Thymus (tissue), 14 donors: ENCODE measurements at places on chromosomes 7 and 10. TPM values are rescaled to one million over a fixed set of nuclear protein-coding genes. Genes with fewer than 3 reads are reported as not detected.

Gene CPED1
- 2.2 TPM for total RNA-seq

Gene LAMB1
- 33.4 TPM for total RNA-seq

Gene OR2A12
- not detected for total RNA-seq

Gene NKX2-3
- total RNA-seq = 0.05 TPM

Gene PITX3
- total RNA-seq = 0.05 TPM

Gene FAM241B
- total RNA-seq = 1.0 TPM

Gene CHST15
- total RNA-seq = 12.4 TPM

Gene WNT16
- total RNA-seq = 0.05 TPM

Gene KIAA1549
- 1.9 TPM for total RNA-seq

Gene ANKRD1
- total RNA-seq = 2.0 TPM

GRCh38 chr10:114405011-114405350, 679 bp upstream of the AFAP1L2 start:
- peaks cover 24% of the 10 kb centered on the region for H3K4me1 ChIP-seq
- peak overlapping the region; percentile 10 for H3K4me3 ChIP-seq
- H3K36me3 ChIP-seq = no peaks in the 10 kb centered on the region
- peaks cover 40% of the 10 kb centered on the region for H3K27me3 ChIP-seq

DNA sequence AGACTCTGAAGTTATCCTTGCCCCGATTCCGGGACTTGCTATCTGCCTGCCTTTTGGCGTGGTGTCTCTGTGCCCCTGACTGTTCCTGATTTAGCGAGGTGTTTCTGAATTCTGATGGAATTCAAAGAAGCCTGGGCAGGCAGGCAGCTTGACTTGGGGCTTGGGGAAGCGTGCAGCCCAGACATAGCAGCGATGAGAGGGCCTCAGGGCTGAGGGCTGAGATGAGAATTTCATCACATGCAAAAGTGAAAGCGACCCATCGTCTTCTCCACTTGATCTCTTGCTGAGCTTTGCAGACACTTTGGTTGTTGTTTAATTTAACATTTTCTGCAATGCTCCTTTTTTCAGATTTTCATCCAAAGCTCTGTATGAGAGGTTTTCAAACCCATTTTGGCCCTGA, 57.8 kb downstream of the TCF7L2 start:
- H3K27me3 ChIP-seq = peaks cover 12% of the 10 kb centered on the region
- DNase-seq = no peak
- H3K27ac ChIP-seq = no peak overlapping the region
- no peak overlapping the region for H3K4me3 ChIP-seq
- no peaks in the 10 kb centered on the region for H3K36me3 ChIP-seq
- H3K4me1 ChIP-seq = peaks cover 26% of the 10 kb centered on the region

DNA sequence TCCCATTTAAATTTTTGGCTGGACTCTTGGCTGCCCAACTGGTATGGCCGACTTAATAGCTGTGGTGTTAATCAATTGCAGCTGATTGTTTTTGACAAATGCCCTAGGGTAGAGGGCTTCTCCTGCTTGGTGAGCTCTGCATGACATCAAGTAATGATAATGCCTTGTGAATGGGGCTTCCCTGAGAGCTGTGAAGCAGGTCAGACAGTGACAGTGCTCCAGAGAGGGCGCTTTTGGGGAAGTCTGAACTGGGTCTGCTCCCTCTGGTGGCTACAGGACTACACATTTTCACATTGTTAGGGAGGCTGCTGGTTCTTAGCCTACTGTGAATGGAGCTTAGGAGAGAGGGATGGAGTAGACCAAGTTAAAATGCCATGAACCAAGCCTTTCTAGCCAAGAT, 98.8 kb downstream of the SDK1 start:
- H3K36me3 ChIP-seq = no peaks in the 10 kb centered on the region
- no peaks in the 10 kb centered on the region for H3K4me1 ChIP-seq
- no peak for DNase-seq

DNA sequence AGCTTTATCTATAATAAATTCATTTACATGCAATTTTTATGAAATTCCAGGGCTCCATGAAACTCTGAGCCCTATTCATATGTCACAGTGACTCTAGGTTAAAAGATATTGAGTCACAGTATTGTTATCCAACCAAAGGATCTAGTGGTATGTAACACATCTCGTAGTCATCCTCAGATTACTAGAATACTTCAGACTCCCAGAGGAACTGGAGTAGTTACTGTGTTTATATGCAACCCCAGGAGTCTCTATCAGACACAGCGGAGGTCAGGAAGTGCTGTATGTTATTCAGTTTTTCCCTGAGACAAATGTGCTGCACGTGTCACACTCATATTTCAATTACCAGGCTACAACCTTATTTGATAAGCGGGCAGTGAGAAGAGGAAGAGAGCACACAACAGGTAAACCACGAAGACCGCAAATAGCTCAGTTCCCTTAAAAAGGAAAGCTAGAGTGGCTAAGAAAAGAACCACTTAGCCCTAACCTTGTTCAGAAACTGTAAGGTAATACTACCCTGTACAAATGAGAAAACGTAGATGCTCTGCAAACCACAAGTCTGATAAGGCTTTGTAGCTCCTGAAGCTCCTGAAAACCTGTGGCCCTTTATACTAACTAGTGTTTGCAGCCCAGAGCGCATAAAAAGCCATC, 114.0 kb upstream of the CNTNAP2 start:
- H3K27me3 ChIP-seq = no peaks in the 10 kb centered on the region
- H3K27ac ChIP-seq = no peak overlapping the region
- H3K4me1 ChIP-seq = no peaks in the 10 kb centered on the region

- H3K4me1 ChIP-seq = no peaks in the 10 kb centered on the region
- no peak for DNase-seq
- no peaks in the 10 kb centered on the region for H3K27me3 ChIP-seq
- H3K27ac ChIP-seq = no peak overlapping the region
- H3K36me3 ChIP-seq = no peaks in the 10 kb centered on the region
Observed at GRCh38 chr10:34969171-34969570, 121.0 kb downstream of the CUL2 start.

DNA sequence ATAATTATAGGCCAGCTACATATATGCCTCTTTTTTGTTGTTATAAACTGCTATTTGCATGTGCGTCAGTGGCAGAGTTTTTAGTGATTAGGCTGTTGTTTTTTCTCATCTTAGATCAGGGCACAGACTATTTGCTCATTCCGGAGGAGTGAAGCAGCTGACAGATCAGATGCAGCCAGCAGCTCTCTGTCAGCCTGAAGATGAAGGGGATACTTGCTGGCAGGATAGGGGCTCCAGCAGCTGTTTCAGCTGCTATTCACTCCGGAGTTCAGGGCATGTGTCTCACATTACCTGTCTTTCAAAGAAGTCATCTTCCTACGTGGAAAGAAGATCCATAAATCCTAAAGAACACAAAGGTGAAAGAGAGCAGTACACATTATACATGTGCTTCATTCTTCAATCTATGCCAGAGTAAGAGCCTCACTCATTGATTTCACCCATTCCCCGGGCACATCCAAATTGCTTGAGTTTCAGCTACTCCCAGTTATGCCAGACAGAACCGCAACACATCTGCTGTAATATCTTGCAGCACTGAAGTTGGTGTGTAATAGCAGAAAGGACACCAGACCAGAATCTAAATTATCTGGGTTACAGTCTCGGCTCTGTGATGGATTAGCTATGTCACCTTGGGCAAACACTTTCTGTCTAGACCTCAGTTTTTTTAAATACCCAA, 182.8 kb upstream of the CHRM2 start:
- H3K36me3 ChIP-seq = no peaks in the 10 kb centered on the region
- H3K4me3 ChIP-seq = no peak overlapping the region
- H3K27me3 ChIP-seq = no peaks in the 10 kb centered on the region
- H3K4me1 ChIP-seq = no peaks in the 10 kb centered on the region

GRCh38 chr10:131644289-131644688, 256.5 kb upstream of the PPP2R2D start:
- no peaks in the 10 kb centered on the region for H3K4me1 ChIP-seq
- H3K27ac ChIP-seq = no peak overlapping the region
- H3K4me3 ChIP-seq = no peak overlapping the region
- H3K36me3 ChIP-seq = no peaks in the 10 kb centered on the region
- no peak for DNase-seq

DNA sequence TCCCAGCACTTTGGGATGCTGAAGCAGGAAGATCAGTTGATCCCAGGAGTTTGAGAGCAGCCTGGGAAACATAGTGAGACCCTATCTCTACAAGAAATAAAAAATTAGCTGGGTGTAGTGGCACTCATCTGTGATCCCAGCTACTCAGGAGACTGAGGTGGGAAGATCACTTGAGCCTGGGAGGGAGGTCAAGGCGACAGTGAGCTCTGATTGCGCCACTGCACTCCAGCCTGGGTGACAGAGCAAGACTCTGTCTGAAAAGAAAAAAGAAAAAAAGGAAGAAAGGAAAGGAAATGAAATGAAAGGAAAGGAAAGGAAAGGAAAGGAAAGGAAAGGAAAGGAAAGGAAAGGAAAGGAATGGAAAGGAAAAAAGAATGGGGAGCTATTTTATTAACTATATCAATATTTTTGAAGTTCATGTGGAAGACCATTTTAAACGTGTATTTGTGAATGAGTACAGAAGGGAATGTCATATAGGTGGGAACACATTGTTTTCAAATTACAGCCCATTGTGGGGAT, 7.1 kb upstream of the IFIT2 start:
- no peak overlapping the region for H3K4me3 ChIP-seq
- no peak for DNase-seq
- no peaks in the 10 kb centered on the region for H3K4me1 ChIP-seq
- H3K27ac ChIP-seq = no peak overlapping the region
- no peaks in the 10 kb centered on the region for H3K36me3 ChIP-seq
- no peaks in the 10 kb centered on the region for H3K27me3 ChIP-seq

DNA sequence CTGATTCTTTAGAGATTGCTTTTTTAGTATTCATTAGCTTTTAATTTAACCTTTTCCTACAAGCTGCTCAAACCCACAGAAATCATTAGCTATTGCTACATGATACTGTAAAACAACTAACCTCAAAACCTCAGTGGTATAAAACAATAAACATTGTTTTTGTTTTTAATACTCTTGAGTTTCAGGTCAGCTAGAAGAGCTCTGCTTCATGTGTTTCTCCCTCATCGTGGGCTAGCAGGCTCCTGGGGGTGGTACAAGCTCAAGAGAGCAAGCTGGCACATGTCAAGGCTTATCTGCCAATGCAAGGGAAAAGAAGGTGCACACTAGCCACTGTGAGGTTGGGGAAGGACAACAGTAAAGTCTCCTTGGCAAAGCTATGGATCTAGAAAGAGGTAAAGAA, 232.9 kb upstream of the PHF14 start:
- no peaks in the 10 kb centered on the region for H3K27me3 ChIP-seq
- no peak overlapping the region for H3K4me3 ChIP-seq
- H3K36me3 ChIP-seq = no peaks in the 10 kb centered on the region
- H3K4me1 ChIP-seq = no peaks in the 10 kb centered on the region
- no peak for DNase-seq

GRCh38 chr10:105207476-105207995, 566.4 kb downstream of the SORCS3 start:
- H3K27ac ChIP-seq = no peak overlapping the region
- H3K4me1 ChIP-seq = no peaks in the 10 kb centered on the region
- H3K36me3 ChIP-seq = no peaks in the 10 kb centered on the region
- no peaks in the 10 kb centered on the region for H3K27me3 ChIP-seq

- DNase-seq = no peak
- H3K27ac ChIP-seq = no peak overlapping the region
Observed at GRCh38 chr10:5596611-5597341, 69.6 kb downstream of the ASB13 start.

DNA sequence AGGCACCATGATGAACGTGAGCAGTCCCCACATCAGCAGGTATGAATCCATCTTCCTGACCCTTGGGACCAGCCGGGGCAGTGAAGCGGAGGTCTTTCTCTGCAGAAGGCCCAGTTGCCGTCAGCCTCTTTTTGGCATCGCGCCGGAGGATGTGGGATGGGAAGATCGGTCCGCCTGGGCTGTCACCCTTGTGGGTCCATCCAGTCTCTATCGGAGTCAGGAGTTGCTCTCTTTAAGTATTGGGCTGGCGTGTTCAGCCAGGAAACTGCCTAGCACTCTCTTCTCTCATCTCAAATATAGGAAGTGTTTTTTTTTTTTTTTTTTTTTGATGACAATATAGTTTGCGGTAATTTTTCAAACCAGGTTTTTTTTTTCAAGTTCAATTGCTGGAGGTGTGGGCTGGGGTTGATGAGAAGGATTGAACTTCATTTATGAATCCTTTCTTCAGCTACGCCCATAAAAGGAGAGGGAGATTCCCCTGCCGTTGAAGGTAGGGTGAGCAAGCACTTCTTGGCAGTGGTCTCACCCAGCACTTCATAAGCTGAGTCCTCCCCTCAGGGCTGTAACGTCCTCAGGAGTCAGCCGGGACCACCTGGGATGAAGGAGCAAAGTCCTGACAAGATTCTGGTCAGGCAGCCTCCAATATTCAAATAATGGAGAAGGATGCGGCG, at the start of gene IL2RA:
Gene IL2RA, minus strand, starts transcription at position 267 of the 671 bp plus-strand sequence. Its CDS starts 216 bp downstream, at position 51.
- H3K36me3 ChIP-seq = no peaks in the 10 kb centered on the region
- H3K27ac ChIP-seq = peak within 1 kb of the TSS; percentile 40
- H3K4me3 ChIP-seq = no peak within 1 kb of the TSS
- peaks cover 10% of the 10 kb centered on the region for H3K4me1 ChIP-seq
- peaks cover 6% of the 10 kb centered on the region for H3K27me3 ChIP-seq

DNA sequence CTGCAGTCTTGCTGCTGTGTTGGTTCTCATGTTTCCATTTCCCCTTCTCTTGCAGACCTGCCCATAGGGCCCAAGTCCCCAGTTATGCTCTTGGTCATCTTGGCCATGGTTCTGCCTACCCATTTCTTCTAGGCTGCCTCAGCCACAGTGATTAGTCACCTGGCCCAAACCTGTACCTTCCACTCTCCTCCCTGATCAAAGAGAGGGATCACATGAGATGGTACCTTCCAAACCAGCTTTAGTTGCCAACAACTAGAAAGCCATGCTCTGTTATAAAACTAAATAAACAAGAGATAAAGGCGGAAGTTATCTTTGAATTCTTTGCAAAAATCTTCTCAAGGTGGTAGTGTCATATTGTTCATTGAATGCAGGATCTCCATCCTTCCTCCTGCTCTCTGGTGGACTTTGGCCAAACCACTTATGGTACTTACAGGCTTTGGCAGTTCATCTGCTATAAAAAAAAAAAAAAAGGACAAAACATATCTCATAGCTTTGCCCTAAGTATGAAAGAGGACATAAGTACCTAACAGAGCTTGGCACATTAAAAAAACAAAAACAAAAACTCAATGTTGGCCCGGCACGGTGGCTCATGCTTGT, 25.8 kb downstream of the TACC2 start:
- H3K27me3 ChIP-seq = no peaks in the 10 kb centered on the region
- peaks cover 2% of the 10 kb centered on the region for H3K4me1 ChIP-seq
- H3K36me3 ChIP-seq = no peaks in the 10 kb centered on the region
- H3K27ac ChIP-seq = no peak overlapping the region

GRCh38 chr10:44301781-44302355, 83.0 kb downstream of the CXCL12 start:
- H3K36me3 ChIP-seq = no peaks in the 10 kb centered on the region
- no peaks in the 10 kb centered on the region for H3K27me3 ChIP-seq
- no peak for DNase-seq
- H3K4me1 ChIP-seq = no peaks in the 10 kb centered on the region
- no peak overlapping the region for H3K4me3 ChIP-seq
- H3K27ac ChIP-seq = no peak overlapping the region
